ENCODE measurements at places on chromosomes 4 and X.

DNA sequence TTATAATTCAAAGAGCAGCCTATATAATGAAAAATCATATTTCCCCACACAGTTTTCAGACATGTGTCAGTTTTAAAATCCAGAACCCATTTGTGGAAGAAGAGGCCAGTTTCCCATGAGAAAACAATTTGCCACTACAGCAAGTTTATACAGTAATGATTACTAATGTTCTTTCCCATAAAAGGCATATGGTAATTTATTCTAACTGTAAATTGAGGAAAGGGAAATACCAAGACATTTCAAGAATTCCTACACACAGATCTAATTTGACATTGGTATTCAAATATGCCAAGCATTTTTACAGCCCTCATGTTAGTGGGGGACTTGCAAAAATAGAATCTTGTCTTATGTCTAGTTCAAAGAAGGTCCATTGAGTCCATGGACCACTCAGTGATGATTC is 1368.6 kb downstream of the FSTL5 start:
- no peak for DNase-seq

GRCh38 chr4:82630079-82630478 is 68.3 kb upstream of the TMEM150C start:
- DNase-seq: no peak

- no peak for DNase-seq
Measured at GRCh38 chrX:69362354-69362753, 141.8 kb upstream of the NALF2 start.

GRCh38 chr4:186798951-186799659 is 75.4 kb upstream of the FAT1 start:
- no peak for DNase-seq

DNA sequence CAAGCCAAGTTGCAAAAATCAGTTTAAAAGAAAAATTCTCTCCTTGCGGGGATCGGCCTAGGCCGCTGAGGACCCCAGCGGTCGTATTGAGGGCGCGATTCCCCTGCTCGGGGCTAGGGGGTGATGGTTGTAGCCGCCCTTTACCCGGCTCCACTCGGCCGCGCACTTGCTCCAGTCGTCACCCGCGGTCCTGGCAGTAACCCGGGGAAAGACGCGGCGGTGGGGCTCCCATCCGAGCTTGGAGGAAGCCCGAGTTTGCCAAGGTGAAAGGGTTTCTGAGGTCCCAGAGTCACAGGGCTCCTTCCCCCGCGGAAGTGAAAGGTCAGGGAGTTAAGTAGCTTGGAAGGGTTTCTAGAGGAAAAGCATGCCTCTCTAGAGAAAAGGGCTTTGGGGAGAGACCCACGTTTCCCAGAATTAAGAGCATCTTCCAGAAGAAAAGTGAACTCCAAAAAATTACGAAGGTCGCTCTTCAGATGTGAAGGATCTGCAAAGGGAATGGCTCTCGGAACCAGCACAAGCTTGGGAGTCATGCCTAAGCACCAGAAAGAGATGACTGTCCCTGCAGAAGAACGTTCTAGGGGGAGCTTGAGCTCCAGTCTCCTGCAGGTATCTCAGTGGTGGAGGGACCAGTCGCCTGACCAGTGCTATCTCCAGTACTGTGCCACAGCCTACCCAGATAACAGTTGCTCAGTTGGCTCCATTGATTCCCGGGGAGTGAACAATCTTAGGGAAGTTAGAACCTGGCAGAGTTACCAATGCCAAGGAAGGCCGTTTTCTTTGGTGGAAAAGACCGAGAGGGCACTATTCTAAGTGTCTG is 875 bp downstream of the LAP3 start:
- peak; percentile 69 for DNase-seq

DNA sequence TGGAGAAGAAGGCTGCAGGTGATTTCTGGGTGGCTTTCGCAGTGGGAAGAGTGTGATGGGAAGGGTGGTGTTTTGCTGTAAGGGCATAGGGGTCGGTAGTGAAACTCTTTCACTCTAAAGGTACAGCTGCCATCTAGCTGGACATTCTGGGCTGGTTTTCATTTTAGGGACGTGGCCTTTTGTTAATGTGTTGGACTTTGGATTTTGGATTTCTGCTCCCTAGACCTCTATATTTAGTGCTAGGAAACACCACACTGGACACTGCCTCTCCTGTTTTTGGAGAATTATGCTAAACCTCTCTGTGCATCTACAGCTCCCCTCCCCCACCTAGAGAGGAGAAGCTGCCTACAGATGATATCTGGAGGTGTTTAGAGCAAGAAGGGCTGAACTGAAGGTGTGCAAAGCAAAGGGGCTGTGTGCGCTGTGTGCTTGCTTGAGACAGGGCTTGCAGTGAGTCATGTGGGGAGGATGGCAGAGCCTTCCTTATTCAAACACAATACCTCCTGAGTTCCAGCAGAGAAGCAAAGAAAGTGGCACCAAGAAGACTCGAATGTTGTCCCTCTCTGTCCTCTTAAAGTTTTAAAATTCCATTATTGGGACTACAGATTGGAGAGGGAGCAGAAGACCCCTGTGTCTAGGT is 47.9 kb downstream of the STARD8 start:
- peak; percentile 25 for DNase-seq

GRCh38 chrX:154490021-154490413 is 412 bp downstream of the SLC10A3 start:
- peak; percentile 51 for DNase-seq

GRCh38 chr4:83392562-83392961 is 57.9 kb upstream of the HPSE start:
- no peak for DNase-seq

DNA sequence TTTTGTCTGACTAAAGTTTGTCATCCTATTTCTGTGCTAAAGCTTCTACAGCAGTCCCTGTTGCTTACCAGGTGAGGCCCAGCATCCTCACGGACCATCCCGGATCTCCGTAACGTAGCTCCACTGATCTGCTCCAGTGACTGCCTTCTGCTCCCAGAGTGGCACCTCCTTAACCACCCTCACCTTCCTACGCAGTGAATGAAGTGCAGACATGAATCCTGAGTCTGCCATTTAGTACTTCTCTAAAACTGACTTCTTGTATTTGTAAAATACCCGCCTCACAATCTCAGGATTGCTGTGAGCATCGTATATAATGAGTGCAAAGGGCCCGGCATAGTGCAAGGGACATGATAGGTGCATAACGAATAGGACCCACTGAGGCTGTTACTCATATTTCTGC is 27.7 kb upstream of the ACSL1 start:
- DNase-seq: no peak

DNA sequence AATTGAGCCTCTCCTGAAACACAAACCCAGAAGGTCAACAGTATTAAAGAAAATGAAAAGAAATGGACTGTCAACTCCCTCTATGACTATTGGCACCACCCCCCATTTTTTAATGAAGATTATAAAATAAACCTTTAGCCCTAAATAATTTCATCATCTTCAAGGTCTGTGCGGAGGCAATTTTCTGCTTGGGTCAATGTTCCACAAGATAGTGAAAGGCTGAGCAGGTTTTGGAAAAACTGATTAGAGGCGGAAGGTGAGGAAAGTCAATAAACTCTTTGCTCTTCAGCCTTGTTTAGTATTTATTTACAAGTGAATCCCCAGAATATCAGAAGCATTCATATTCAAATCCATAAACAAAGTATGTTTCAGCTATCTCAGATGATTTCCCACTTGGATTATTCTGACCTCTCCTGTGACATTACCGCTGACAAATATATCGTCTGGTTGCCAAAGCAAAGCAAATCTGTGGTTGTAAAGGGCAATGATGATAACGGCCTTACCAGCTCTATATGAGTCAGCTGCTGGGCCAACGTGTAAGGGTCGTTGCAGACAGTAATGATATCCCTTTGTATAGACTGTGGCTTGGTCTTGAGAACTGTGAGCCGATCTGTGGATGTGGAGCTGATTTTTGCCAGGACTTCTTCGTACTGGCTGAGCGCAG is 24.0 kb downstream of the RASGEF1B start:
- no peak for DNase-seq

DNA sequence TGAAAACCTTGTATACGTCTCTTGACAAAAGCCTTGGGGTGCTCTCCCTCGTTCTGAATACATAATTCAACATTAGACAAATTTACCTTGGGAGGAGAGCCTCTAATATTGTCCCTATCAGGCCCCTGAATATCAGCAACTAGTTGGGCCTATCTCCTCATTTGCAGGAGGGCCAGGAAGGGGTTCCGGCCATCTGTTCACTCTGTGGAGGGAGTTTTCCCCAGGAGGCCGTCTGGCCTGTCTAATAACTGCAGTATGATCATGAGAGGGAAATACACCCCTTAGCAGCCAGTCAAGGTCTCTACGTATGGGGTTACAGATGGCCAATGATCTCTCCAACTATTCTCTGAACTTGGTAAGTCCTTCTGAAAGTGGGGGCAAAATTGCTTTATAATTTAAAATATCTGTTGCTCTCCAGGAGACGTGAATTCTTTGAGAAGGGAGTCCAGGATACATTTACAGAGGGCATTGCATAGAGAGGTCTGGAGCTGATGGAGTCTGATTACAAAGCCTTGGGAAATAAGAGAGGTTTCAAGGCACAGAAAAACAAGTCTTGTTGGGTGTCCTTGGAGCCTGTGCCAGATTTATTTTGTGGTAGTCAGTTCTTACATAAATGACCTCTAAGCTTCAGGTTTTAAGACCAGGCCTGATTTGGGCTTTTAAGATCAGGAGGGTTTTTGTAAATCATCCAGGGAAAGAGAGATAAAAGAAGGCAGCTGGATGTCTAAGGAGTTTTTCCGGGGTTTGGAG is 48.2 kb upstream of the UXT start:
- DNase-seq: peak; percentile 37

DNA sequence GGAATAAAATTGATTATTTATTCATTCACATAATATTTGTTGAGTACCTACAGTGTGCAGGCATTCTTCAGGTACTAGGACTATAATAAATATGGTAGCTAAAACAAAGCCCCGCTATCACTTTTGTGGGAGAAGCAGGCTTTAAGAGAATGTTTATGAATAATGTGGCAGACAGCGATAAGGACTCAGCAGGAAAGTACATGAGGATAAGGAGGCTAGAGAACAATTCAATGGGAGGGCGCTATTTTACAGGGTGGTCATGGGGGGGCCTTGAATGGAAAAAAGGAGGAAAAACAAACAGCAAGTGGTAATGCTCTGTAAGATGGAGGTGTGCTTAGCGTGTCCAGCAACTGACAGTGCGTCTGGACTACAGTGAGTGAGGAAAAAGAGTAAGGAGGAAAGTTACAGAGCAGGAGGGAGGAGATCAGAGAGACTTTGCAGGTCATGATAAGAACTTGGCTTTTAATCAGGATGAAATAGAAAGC is 264.2 kb upstream of the ETNPPL start:
- DNase-seq: no peak

- DNase-seq: no peak
Measured at GRCh38 chr4:90198086-90198847, 71.1 kb downstream of the CCSER1 start.

All from hematopoietic multipotent progenitor cell treated with erythropoietin and hydrocortisone succinate and interleukin-3 and kit ligand, for 6 days (in vitro differentiated cells).